ENCODE measurements at places on chromosomes 6 and 20. TPM values are rescaled to one million over a fixed set of nuclear protein-coding genes. Genes with fewer than 3 reads are reported as not detected.

CABLES2 gene
- 5.9 TPM for total RNA-seq

TTK gene
- total RNA-seq: 0.87 TPM

SIRPD gene
- total RNA-seq: 0.17 TPM

PTK6 gene
- total RNA-seq: not detected

SLC17A4 gene
- not detected for total RNA-seq

MEP1A gene
- total RNA-seq: not detected

GPR6 gene
- total RNA-seq: not detected

- no peak for DNase-seq
These were observed 139.7 kb downstream of the PLCB1 start for GRCh38 chr20:8271727-8272126.

DNA sequence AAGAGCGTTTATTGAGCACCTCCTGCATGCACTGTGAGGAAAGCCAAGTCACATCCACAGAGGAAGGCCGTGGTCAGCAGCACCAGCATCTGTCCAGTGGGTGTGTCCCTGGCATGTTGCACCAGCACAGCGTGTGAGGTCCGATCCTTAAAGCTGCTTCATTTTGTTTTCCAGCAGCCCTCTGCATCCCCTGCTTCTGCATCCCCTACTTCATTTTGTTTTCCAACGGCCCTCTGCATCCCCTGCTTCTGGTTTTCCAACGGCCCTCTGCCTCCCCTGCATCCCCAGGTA, 147.8 kb downstream of the SYCP2 start:
- no peak for DNase-seq

- DNase-seq: no peak
These were observed 6.8 kb downstream of the TMX4 start for GRCh38 chr20:8012724-8013123.

DNA sequence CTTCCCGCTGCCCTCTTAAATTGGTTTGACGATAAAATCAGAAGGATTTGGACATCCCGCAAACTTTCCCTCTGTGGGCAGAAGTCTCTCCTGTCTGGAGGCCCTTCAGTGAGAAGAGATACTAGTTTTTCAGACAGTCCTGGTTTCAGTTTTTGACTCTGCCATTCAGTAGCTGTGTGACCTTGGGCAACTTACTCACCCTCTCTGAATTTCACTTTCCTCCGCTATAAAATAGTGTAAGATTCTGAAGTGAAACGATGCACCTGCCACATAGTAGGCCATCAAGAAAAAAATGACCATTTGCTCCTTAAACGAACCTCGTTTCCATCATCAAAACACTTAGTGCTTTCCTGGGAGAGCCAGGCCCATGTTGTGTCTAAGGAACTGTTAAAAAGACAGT, 97.2 kb downstream of the LINC00237 start:
- no peak for DNase-seq

GRCh38 chr6:73030791-73031782, 194.2 kb downstream of the KHDC1L start:
- no peak for DNase-seq

DNA sequence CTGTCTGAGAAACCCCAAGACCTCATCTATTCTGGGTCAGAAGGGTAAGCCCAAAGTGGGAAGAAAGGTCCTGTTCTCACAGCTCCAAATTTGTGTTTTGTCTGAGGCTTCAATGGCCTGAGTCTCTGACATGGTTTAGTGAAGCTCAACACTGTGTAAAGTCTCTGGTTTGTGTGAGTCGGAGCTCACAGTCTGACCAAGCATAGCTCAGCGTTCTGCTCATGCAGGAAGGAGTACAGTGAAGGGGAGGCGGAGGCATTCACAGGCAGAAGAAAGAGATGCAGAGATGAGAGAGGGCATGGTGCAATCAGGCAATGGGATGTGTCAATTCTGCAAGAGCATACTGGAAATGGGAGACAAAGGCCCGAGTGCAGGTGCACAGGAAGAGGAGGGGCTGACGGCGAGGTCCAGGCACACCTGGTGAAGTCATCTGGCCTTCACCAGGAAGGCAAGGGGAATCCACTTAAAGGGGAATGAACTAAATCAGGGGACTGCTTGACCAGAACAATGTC, 463.0 kb upstream of the AGPAT4 start:
- no peak for DNase-seq

- no peak for DNase-seq
These were observed 18.2 kb upstream of the OCSTAMP start for GRCh38 chr20:46568570-46569129.

DNA sequence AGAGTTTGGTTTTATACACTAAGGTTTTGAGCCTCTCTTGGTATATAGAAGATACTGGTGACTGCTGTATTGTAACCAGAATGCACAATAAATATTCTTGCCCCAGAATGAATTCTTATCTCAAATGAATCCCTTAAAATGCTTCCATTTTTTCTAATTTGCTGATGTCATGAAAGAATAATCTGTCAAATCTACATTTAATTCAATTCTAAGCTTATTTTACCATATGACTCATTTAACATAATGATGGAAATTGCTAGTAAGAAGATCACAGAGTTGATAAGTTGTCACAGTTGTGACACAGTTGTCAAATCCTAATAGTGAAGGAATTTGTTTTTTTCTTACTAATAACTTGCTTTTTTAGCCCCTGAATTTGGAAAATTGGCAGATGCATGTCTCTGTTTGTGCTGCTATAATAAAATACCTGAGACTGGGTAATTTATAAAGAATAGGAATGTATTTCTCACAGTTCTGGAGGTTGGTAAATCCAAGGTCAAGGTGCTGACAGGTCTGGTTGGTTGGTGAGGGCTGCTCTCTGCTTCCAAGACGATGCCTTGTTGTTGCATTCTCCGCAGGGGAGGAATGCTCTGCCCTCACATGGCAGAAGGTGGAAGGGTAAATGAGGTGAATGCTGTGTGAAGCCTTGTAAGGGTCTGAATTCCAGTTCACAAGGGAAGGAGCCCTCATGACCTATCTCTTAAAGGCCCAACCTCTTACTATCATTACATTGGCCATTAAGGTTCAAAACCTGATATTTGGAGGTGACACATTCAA, 4.7 kb downstream of the ECT2L start:
- no peak for DNase-seq

DNA sequence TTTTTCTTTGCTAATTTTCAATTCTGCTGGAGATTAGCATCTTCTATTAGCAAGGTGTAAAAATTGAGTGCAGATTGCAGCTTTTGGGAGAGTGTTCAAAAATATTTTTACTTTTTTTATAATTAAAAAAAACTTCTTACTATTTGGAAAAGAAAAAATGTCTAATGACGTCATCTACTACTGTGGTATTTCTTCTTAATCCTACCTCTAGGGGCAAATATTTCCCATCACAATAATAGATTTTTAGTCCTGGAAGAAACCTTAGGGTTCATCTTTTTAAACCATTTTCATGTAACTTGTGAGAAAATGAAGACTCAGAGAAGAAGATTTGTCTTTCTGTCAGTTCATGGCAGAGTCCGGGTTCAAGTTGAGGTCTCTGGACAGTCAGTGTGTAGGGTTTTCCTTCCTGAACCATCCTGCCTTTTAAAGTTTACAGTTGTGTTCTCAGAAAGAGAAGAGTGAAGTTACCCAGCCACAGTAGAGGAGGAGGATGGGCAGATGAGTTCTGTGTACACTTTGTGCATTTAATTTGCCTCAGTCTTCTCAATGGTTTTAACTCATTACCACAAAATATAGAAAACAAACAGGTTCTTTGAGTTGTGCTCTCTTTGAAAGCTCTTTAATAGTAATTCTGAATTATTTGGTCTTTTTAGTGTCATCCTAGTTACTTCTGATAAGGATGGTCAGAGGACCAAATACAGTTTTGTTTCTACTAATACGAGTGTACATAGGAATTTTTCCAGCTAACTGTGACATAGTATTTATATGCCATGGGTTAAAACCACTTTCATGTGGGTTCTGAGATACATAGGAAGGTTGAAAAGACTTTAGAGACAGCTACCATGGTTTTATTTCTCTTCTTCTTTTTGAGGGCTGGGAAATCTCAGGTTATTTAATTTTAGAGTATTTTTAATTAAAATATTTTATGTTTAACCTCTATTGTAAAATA, 184.7 kb downstream of the CDKAL1 start:
- DNase-seq: no peak

DNA sequence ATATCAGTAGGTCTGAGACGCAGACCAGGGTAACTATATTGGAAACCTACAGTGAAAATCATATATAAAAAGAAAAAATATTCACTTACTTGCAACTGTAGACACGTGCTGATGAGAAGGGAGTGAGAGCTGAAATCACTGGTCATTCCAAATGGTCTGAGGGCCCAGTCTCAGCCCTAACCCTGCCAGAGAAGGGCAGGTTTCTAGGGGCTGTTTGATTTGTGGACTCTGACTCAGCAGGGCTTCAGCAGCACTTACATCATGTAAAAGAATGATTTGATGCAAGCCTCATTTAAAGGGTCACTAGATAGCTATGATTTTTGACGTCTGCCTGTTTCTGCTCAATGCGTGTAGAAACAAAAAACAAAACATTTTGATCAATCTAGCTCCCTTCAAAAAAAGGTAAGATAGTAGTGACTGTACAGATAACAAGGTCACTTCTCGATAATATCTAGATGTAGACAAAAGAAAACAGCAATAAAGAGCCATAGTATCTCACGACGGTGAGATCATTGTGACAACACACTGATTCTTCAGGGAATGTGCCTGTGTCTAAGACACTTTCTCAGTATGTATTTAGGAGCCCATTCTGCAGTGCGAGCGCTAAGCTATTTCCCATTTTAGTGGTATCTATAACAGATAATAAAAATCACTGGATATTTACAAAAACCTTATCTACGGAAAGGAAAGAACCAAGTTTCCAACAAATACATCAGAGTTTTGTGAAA, 307.2 kb downstream of the HIVEP2 start:
- no peak for DNase-seq

DNA sequence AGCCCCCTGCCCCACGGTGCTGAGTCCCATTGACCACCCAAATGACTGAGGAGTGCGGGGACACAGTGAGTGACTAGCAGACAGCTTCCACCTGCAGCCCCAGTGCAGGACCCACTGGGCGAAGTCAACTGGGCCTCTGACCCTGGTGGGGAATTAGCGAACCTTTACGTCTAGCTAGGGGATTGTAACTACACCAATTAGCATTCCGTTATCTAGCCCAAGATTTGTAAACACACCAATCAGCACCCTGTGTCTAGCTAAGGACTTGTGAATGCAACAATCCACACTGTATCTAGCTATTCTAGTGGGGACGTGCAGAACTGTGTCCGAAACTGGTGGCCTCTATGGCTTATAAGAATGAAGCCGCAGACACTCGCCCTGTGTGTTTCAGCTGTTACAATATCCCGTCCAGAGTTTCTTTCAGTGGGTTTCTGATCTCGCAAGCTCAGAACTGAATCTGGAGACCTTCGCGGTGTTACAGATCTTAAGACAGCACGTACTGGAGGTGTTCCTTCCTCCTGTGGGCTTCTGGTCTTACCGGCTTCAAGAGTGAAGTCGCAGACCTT, 21.1 kb upstream of the GMPR start:
- DNase-seq: no peak

DNA sequence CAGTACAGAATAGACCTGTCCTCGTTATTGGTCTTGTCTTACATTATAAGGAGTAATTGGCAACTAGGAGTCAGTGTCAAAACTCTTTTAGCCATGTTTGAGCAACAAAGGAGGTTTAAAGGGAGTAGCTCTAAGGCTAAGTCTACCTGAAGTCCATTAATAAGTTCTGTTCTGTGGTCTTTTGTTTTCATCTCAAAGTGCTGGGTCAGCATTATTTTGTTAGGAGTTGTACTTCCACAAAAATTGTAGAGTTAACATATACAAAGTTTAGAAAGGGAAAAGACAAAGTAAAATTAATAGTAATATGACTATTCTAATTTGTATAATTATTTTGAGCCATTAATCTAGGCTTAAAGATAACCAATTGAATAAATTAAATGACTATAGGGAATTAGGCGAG, 12.7 kb upstream of the SENP6 start:
- no peak for DNase-seq

DNA sequence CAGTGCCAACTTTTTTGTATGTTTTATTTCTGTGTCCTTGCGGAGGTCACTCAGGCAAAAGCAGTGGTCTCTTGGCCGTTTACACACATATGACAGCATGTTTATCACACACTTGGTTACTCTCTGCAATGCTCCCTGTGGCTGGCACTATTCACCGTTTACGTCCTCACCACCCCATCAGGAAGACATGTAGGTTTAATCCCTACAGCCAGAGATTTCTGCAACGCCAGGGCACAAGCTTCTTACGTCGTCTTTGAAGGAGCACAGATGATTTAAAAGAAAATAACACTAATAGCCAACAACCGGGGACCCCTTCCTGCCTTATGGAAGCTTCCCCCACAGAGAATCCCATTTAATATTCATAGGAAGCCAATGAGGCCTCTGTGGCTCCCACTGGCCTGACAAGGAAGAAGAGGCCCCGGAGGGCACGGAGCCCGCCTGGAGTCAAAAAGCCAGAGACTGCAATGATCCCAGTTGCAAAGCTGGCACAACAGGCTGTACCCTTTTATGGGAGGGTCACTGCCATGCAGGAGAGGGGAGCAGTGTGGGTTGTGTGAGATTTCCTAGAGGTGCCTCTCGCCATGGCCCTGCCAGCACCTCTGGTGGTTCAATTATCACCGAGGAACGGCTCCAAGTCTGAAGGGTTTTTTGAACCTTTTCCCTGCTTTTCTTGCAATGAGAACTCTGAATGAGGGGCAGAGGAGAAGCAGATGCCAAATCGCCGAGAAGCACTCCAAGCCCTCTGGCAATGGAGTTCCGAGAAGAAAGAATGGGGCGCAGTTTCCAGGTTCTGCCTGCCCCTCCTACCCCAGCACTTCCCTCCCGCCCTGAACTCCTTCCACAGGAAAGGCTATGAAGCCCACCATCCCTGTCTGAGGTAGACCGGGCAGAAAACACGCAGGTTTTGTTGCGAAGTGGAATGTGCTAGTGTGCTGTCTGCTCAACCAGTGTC, 96.2 kb downstream of the THBS2 start:
- no peak for DNase-seq

GRCh38 chr6:132205946-132206345, 195.3 kb downstream of the MOXD1 start:
- no peak for DNase-seq

DNA sequence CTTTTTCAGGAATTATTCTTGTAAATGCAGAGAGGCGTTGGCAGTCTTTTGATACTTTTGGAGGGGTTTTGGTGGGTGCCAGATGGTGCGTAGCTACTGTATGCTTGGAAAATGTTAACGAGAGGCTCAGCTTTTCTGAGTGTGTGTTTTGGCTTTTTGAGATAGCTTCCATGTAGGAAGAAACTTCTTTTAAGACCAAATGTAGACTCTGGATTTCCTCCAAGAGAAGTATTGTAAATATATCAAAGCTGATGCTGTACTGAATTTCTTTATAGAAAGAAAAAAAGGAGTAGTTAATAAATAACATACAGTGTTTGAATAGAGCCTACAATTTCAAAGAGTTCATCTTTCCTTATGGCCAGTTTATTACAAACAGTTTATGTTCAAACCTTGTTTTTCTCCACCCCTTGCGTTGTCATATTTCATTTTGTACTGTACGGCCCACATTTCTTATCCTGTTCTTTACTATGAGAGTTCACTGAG, 16.7 kb downstream of the TIAM2 start:
- no peak for DNase-seq

GRCh38 chr20:64025101-64025825, 10.7 kb upstream of the C20orf204 start:
- no peak for DNase-seq

- no peak for DNase-seq
These were observed 252.8 kb downstream of the TMEM242 start for GRCh38 chr6:157070403-157071107.

GRCh38 chr6:102340311-102340710, 946.8 kb downstream of the GRIK2 start:
- no peak for DNase-seq
